ENCODE measurements at places on chromosomes 3 and 15.

DNA sequence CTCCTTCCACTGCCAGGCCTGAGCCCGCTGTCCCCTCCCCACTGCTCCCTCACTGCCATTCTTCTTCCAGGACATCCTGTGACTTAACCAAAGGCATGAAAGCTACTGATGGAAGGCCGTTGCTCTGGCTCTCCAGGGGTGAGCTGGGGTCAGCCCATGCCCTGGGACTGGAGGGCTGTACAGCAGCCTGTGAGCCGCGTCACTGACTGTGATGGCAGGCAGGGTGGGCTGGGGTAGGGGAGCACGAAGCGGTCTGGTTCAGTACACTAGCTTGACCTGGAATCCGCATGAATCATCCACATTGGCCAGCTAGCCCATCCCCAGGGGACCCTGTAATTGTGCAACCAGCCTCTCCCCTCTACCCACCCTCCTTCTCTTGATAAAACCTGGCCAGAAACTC, 30.8 kb downstream of the CORO2B start:
- no peak for DNase-seq

GRCh38 chr3:186825294-186825821, 17.2 kb upstream of the ADIPOQ start:
- peak; percentile 50 for DNase-seq

DNA sequence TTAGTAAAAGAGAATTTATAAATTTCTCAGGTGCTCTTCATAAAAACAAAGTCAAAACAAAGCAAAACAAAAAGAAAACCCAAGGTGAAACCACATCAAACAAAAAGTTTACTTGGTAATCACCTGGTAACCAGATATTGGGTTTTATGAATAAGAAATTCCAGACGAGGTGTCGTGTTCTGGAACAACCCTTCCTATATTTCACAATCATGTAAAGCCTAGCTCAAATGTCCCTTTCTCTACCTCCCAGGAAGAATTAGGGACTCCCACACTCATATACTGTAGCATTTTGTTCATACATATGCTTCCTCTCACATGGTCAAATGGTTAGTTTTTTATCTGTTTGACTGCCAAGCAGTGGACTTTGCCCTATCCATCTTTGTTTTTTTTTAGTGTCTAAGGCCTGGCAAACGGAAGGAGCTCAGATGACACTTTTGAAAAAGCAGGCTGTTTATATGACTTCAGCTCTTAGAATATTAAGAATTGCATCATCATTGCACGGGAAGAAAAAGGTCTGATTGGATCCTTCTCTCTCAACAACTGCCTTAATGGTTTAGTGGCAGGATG, 326.7 kb upstream of the TBL1XR1 start:
- DNase-seq, result no peak

DNA sequence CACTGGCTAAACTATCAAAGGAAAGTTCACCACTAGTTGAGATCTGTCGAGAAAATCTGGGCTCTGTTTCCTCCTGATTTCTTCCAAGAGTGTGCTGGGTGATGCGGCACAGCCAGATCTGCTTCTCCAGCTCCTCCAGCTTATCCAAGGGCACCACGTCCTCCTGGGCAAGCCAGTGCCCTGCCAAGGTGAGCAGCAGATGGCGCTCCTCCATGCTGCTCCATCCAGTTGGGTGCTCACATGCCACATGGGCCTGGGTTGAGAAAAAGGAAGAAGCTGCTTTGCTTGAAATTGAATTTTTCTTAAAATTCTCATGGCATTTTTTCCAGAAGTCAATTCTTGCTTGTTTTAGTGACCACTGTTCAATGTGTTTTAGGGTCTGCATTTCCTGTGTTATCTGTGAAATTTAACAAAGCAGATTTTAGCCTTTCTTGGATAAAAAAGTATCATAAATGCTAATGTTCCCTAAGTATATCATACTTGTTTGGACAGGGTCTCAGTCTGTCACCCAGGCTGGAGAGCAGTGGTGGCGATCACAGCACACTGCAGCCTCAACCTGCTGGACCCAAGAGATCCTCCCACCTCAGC, 47.3 kb downstream of the EIF3J start:
- peak; percentile 24 for DNase-seq

DNA sequence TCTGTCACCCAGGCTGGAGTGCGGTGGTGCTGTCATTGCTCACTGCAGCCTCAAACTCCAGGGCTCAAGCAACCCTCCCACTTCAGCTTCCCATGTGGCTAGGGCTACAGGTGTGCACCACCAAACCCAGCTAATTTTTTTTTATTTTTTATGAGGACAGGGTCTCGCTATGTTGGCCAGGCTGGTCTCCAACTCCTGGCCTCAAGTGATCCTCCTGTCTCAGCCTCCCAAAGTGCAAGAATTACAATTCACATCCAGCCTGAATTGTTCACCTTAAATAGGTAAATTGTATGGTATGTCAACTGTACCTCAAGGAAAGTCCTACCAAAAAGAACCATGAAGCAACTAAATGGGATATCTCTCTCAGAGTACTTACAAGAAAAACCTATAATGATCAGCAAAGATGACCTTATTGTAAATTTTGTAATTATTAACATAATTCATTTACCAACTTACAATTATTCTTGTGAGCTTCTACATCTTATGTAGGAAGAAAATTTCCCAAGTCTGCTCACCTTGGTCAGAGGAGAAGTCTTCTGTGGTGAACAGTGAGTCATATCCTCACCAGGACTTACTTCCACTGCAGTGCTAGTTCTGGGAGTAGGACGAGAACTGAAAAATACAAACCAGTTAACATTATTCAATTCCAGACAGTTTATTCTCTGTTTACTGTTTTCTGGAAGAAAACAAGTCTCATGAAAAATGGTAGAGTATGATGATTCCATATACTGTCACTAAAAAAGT, 54.4 kb downstream of the ULK4 start:
- DNase-seq, result no peak

- DNase-seq, result peak; percentile 33
These were observed 70.7 kb downstream of the SSR3 start for GRCh38 chr3:156483961-156484787.

- DNase-seq, result no peak
These were observed 1034.1 kb downstream of the MCTP2 start for GRCh38 chr15:95265419-95265997.

DNA sequence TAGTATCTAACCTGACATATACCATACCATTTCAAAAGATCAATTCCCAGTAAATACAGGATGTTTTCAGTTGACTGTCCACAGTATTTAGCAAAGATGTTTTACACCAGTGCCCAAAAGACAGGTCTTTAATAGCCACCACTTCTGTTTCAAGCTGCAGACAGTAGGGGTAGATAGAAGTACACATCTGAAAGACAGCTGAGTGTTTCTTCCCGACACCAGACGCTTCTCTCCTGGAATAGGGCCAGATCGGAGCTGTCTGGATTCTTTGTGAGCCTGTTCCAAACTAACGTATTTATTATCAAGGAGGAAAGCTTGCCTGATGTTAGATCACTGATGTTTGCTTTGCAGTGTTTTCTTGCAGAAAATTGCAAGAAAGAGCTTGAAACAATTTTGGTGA, 136.1 kb upstream of the RBMS3 start:
- no peak for DNase-seq

- no peak for DNase-seq
These were observed 14.7 kb upstream of the KLHL40 start for GRCh38 chr3:42670670-42671069.

DNA sequence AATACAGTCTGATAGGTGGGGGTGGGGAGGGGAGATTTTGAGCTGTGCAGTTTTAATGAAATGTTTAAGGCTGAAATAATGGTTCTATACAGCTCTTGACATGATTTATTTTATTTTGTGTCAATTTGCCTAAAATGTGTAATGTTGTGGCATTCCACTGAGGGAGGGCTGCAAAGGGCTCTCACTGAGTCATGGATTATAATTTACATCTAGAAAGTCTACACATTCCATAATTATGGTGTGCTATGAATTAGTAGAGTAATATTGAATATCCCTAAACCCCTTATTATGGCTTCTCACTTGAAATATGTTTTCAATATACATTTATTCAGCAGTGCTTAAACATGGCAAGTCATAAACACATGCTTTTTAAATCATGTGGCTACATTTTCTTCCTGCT, 103.9 kb downstream of the RARB start:
- no peak for DNase-seq

DNA sequence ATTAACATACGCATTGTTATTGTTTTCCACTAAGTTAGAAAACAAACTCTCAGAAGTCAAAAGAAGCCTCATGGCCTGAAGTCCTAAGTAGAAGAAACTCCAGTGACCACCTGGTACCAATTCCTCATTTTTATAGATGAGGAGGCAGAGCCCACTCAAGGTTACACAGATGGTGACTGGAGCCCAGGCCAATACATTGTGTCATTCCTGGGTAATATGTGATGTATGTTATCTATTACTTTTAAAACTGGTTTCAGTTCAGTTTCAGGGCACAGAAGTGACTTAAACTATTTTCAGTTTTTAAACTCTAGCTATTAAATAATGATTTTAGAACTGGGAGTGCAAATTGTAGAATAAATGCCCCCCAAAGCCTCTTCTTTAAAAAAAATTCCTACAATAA, 66.7 kb upstream of the STXBP5L start:
- no peak for DNase-seq

GRCh38 chr15:65372787-65373067, 5.1 kb downstream of the IGDCC3 start:
- DNase-seq, result no peak

DNA sequence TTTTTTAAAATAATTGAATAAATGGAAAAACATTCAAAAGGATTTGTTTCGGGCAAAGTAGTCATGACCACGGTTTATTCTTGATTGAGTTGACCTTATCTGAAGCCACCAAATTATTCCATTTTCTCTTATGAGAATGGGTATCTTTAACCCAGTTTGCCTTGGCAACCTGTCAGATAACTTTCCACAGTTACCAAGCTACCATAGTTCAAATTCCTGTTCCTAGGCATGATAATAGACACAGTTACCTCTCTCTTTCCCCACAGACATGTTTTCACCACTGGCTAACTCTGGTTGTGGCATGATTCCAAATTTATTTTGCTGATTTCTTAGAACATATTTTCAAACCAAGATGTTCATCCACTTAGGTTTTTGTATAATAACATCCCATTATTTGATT, 84.9 kb downstream of the NECTIN3 start:
- no peak for DNase-seq

- no peak for DNase-seq
These were observed 620.0 kb downstream of the NAALADL2 start for GRCh38 chr3:175479175-175479574.

GRCh38 chr3:112084980-112085705, 1.0 kb upstream of the C3orf52 start:
- DNase-seq, result no peak

DNA sequence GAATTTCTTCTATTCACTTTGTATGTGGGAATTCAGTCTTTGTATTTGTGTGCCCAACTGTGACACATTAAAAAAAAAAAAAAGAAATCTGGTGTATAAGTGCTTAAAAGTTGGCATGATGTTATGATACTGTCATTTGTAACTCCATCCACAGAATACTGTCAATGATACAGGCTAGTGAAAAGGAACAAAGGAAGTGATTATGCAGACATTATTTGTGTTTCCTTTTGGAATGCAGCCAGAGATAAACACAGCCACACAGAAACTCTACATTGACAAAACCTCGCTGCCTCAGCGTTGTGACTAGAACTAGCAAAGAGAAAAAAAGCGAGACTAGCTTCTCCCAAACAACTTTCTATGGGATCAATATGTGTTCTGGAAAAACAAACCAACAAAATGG, 519.2 kb upstream of the AGTR1 start:
- DNase-seq, result no peak

DNA sequence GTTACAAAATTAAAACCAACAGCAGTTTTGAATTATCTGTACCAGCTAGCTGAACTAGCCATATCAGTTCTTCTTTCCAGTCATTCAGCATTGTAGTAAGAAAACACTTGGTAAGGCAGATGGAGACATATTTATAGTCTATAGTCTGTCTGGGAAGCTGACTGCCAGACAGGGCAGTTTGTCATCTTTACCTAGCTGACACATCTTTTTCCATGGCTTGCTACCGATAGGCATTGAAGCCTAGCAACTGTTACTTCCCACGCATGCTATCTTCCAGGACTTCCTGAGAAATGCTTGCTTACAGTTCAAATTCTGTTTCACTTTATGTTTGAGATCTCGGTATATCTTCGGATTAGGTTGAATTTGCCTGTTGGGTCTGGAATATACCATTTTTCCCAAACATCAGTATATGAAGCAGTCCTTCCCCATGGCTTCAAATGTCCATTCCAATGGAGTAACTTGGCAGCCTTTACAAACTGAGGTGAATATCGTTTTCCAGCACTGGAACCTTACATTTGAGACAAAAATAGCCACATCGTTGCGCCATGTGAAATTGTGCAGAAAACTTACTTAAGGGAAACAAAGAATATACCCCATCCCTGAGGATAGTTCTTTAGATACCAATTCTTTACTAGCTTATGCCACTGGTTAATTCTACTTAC, 8.8 kb downstream of the GNL3 start:
- no peak for DNase-seq

GRCh38 chr15:80550219-80550907, 144.7 kb upstream of the ABHD17C start:
- DNase-seq, result no peak

Measured in natural killer cell (primary cell).